Suppressor macrophage treated with lipopolysaccharide for 1 hour (primary cell): ENCODE measurements at places on chromosomes 2 and 18.
A peak's percentile ranks its signal among the peaks of the same experiment; 100 is the strongest.

DNA sequence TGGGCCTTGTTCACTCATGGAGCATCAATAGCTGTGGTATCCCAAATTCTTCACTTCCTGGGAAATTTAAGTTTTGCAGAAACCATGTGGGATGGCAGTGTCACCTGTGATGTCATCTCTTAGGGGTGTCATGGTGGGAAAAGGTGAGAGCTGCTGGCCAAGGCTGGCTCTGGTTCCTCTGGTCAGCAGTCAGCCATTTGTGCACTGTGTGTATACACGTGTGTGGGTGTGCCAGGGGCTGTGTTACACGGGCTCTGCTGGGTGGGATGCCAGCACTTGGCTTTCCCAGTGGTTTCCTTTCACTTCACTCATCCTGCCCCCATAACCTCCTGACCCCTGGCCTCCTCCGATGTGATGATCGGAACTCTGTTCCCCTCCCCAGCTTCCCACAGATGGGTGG lies 21.3 kb downstream of the SAG start:
- DNase-seq, result no peak

DNA sequence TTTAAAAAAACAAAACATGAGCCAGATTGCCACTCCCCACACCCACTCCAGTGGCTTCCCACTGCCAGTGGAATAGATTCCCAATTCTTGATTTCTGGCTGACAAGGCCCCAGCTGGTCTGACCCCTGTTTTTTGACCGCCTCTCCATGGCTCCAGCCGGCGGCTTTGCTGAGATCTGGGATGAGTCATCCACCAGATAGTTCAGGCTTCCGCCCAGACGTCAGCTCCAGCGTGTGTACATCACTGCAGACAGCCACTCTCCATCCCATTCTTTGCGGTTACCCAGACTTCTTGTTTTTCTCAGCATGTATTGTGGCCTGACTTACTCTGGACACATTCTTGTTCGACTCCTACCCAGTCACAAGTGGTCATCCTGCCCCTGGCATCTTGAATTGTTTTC lies 227.9 kb downstream of the GBX2 start:
- no peak for DNase-seq

DNA sequence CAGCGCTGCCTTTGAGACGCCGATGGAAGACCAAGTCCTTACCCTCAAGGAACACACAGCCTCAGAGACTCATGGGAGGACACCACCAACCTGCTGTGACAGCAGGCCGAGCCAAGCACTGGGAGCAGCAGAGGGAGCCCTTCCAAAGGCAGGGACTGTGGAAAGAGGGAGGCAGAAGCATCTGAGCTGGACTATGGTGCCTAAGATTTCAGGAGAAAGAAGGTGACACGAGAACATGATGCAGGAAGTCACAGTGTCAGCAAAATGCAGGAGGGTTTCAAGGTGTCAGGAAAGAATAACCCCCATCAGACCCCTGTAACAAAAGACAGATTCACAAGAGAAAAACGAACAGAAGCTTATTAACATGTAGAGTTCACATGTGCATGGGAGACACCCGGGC lies 24.2 kb upstream of the COX7A2L start:
- no peak for DNase-seq

DNA sequence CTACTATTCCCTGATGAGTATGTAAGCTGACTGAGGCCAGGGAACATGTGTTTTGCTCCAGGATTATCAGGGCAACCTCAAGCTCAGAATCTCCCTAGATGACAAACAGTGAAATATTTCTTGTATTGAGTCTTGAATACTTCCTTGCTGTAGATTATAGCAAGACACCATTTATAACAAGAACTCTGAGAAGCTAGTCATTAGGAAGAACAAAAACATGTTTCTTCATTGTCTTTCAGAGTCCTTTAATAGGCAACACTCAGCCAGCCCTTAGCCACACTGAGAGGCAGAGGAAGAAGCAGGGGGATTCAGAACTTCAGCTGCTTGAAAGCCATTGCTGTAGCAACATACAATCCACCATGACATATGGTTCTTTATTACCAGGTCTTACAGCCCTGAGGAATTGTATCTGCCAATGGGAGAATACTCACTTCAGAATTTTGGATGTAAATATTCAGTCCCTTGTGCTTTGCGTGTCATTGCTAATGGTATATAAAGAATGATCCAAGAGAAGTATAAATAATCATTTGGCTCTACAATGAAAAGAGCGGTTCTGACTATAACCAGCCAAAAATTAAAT lies 117.5 kb upstream of the NCKAP5 start:
- DNase-seq, result no peak

- no peak for DNase-seq
These were observed 319.4 kb upstream of the NCKAP5 start for GRCh38 chr2:133887676-133888040.

- no peak for DNase-seq
These were observed 33.3 kb downstream of the ANTXR1 start for GRCh38 chr2:69046221-69046662.

- no peak for DNase-seq
These were observed 167.5 kb downstream of the TWIST2 start for GRCh38 chr2:239015218-239015900.

- peak; percentile 52 for DNase-seq
These were observed 121.4 kb downstream of the ZNF236 start for GRCh38 chr18:76943542-76944339.

DNA sequence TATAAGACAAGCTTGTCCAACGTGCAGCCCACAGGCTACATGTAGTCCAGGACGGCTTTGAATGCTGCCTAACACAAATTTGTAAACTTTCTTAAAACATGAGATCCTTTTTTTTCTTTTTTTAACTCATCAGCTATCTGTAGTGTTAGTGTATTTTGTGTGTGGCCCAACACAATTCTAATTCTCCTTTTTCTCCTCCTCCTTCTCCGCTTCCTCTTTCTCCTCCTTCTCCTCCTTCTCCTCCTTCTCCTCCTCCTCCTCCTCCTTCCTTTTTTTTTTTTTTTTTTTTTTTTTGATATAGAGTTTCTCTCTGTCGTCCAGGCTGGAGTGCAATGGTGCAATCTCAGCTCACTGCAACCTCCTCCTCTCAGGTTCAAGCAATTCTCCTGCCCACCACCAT lies 39.3 kb upstream of the GTF2A1L start:
- DNase-seq, result no peak

DNA sequence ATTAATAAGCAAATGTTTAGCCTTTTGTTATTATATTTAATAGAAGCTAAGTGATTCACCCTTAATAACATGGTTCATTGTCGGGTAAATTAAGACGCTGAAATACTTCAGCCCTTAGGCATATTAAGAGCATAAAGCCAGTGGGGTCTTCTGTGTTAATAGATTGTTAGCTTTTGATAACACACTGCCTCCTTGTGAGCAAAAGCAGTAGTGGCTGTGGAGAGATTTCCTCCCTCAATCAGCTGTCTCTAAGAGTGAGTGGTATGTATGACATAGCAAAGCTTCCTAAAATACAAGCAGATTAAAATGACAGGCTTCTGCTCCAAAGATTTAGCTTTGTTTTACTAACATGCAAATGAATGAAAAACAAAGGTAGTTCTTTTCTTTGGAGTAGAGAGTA lies 143.7 kb upstream of the SYT4 start:
- no peak for DNase-seq

DNA sequence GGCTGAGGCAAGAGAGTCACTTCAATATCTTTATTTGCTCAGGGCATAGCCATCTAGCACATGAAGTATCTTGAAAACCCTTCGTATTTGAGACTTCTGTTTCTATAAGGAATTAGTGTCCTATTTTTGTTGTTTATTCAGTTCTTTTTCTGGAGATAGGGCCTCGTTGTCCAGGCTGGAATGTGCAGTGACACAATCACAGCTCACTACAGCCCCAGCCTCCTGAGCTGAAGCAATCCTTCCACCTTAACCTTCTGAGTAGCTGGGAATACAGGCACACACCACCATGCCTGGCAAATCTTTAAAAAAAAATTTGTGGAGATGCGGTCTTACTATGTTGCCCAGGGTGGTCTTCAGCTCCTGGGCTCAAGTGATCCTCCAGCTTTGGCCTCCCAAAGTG lies 50.6 kb downstream of the PSMD14 start:
- DNase-seq, result no peak

GRCh38 chr18:44290366-44290977 lies 390.2 kb upstream of the SETBP1 start:
- no peak for DNase-seq

- DNase-seq, result no peak
These were observed 156.6 kb upstream of the ETAA1 start for GRCh38 chr2:67240507-67240906.

DNA sequence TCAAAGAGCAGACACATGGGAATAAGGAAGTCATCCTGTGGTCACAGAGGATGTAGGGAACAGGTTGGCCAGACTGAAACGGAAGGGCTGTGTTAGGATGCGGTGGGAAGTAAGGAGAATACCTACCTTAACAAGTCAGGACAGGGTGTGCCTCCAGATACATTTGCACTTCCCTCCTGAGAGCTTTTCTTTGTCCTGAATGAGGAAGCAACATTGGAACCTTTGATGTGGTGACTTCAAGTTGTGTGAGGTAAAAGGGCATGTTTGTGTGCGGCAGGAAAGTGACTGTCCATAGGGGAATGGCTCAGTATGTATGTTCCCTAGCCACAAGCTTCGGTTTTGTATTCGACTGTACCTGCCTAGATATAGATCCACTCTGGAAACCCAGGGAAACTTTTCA lies 24.9 kb upstream of the LRRTM1 start:
- DNase-seq, result no peak

GRCh38 chr18:54157646-54158385 lies 66.7 kb downstream of the MBD2 start:
- DNase-seq, result no peak

GRCh38 chr2:228675091-228675490 lies 493.6 kb upstream of the SPHKAP start:
- no peak for DNase-seq

DNA sequence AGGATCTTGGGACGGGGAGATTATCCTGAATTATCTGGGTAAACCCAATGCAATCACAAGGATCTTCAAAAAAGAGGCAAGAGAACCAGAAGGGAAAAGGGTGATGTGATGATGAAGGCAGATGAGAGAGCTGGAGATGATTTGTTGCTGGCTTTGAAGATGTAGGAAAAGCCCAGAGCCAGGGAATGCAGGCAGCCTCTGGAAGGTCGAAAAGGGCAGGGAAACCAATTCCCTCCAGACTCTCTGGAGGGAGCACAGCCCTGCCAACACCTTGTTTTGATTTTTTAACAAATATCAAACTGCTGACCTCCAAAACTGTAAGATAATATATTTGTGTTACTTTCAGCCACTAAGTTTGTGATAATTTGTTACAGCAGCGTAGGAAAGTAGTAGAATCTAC lies 48.9 kb upstream of the IL1R2 start:
- no peak for DNase-seq

DNA sequence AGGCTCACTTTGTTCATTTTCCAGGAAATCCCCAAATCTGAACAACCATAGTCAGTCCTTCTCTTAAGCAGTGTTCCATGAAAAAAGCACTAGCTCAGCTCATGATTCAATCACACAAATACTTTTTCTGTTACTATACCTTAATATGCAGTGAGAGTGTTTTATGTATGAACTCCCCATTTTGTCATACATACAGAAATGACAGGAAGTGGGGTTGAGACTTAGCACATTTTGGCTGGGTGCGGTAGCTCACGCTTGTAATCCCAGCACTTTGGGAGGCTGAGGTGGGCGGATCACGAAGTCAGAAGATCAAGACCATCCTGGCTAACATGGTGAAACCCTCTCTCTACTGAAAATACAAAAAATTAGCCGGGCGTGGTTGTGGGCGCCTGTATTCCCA lies 55.2 kb upstream of the DTNB start:
- DNase-seq, result no peak

GRCh38 chr2:197575987-197576386 lies 60.1 kb downstream of the MOB4 start:
- no peak for DNase-seq

DNA sequence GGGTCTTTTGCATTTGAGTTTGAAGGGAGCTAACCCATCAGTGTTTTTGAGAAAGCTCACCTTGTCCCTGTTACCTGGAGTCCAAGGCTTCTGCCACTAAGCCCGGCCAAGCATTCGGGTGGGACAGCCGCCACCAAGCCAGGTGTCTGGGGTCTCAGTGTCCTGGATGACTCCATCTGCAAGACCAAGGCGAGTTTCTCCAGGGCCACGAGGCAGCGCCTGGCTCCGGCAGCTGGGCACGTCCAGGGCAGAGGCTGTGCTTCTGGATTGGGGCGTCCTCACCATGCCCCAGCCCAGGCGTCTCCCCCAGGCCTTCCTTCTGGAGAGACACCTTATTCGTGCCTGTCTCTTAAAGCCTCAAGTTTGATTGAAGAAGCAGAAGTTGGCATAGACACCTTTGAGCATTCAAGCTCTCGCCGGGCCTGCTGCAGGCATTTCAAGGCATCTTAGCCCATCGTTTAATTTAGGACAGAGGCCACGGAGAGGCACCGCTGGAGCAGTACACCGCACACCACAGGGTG lies 24.9 kb downstream of the MLPH start:
- no peak for DNase-seq

DNA sequence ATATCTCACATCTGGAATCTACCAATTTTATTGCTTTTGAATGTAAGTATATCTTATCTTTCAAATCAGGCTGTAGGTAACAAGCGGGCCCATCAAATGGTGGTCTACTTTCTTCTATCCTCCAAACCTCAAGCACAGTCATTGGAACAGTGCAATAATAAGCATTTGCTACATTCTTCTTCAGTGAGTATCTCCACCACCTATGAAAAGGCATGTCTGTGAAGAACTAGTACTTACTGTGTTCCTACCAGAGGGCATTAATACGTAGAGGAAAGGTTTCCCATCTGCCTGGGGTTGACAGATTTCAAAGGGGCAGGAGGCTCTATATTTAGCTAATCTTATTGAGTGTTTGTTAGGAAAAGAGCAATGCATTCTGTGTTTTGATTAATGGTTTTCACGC lies 411.1 kb downstream of the NCKAP5 start:
- no peak for DNase-seq

GRCh38 chr18:54787121-54787520 lies 41.2 kb upstream of the RAB27B start:
- no peak for DNase-seq

- no peak for DNase-seq
These were observed 149.5 kb downstream of the INO80D start for GRCh38 chr2:205936446-205936845.

- peak; percentile 5 for DNase-seq
These were observed 54.0 kb downstream of the MFSD6 start for GRCh38 chr2:190462181-190462580.

DNA sequence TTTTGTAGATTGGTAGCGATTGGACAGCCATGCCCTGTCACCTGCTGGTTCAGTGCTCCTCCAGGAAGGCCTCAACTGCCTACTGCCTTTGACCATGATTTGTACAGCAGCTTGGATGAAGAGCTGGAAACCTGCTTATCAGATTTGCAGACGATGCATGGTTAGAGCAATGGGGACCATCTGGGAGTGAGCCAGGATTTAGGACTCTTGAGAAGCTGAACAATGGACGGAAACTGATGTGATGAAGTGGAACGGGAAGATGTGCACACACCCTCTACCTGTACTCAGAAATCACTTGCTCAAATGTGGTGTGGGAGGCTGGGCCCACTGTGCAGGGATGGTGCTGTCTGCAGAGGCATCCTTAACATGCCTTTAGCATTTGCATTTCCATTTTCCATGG lies 57.2 kb downstream of the NCK2 start:
- DNase-seq, result no peak
